Activated CD4-positive, alpha-beta T cell treated with anti-CD3 and anti-CD28 coated beads, Interleukin-2, amount 50 U/mL, for 4 hours (primary cell): ENCODE measurements at places on chromosomes 4 and X.

GRCh38 chr4:147984065-147984777 is 252.3 kb downstream of the ARHGAP10 start:
- no peak for DNase-seq

DNA sequence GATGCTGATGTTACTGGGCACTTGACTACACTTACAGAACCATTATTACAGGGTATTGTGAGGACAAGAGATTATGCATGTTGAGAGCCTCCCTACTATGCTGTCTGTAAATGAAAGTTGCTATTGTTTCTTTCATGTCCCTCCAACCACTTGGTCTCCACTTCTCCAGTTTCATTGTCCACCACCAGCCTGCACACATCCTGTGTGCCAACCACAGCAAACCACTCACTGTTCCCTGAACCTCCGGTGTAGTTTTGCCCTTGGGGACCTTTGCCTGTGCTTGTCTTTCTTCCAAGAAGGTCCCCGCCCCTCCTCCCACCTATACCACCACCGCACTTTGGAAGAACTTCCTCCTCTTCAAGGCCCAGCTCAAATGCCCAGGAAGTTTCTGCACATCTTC is 43.1 kb upstream of the AFF2 start:
- DNase-seq = no peak

DNA sequence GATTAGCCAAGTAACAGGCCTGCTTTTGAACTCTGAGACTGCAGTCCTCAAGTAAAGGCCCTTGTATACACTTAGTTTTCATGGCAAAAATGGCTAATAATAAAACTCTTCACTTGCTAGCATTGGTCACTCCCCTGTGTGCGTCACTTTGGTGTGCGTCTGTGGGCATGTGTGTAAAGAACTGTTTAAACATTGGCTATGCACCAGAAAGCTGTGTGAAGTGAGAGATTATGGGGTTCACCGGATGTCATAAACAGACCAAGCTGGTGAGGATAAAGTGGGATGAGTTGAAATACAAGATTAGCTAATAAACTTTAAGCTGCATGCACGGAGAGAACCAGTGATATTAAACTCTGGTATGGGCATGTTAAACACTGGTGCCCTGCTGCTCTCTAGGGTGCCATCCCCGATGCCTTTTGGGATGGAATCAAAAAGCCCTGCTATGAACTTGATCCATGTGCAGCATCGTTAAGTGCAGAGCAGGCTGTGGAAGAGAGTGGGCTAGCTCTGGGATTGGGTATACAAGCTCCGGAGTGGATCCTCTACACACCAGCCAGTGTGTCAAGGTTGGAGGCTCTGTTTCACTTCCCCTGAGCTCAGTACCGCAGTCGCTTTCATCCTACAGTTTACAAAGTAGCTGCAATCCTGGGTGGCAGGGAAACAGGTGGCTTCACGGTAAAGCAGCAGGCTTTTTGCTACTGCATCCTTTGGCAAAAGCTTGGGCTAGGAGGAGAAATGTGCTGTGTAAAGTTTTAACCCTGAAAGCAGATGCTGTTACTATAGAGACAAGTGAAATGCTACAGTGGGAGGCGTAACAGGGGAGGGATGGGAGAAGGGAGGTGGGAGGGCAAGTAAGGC is 108.3 kb upstream of the SLC4A4 start:
- no peak for DNase-seq

- DNase-seq = no peak
Measured at GRCh38 chrX:13167481-13168231, 123.2 kb upstream of the FAM9C start.

DNA sequence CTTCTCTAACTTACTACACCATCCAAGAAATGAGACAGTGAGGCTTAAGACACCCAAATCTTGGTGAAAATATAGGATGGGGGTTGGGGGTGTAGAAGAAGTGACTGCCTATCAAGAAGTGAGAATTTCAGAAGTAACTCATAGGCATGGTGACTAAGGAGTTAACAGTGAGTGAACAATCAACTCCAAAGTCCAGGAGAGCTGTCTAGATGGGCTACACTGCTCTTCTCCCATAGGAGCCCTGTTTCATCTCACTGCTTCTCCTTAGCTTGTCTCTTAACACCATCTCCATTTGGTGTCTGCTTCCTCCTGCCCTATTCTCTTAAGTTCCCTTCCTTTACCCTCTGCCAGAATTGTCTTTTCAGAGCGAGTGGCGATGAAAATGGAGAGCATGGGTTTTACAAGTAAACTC is 22.7 kb downstream of the FABP2 start:
- no peak for DNase-seq

DNA sequence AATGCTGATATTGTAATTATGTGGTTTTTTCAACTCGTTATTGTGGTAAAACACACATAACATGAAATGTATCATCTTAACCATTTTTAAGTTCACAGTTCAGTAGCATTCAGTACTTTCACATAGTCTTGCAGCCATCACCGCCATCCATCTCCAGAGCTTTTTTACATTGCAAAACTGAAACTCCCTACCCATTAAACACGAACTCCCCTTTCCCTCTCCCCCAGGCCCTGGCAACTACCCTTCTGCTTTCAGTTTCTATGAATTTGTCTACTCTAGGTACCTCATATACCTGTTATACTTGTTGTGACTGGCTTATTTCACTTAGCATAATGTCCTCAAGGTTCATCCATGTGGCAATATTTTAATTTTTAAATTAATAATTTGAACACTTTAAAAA is 380.6 kb downstream of the MAPK10 start:
- no peak for DNase-seq

DNA sequence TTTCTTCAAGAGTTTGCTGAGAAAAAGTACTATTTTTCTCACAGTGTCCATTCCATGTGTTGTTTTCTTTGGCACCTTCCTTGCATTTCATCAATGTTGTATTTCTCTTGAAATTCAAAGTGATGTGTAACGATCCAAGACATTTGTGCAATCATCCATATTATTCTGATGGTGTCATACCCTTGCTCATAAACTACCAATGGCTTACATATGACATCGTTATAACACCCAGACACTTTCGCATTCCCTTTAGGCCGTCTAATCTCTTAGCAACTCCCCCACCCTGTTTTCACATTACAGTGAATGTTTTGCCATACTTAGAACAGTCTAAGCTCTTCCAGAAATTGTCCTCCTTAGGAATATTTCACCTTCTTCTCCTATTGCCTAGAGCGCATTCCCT is 1779.0 kb downstream of the PCDH7 start:
- no peak for DNase-seq

DNA sequence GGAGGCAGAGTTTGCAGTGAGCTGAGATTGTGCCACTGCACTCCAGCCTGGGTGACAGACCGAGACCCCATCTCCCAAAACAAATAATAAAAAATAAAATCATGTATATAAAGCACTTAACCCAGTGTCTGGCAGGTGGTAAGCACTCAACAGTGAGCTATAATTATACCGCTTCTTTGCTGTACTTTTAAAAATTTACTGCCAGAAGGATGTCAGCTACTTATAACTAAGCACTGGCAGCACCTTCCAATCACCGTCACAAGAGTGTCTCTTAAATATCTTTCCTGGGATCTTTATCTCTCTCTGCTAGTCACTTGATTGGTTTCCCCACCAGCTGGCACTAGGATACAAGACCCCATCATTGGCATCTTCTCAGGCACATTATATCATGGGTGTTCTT is 53.9 kb upstream of the DAPP1 start:
- no peak for DNase-seq

- no peak for DNase-seq
Measured at GRCh38 chr4:31974490-31975002, 1254.4 kb downstream of the PCDH7 start.

GRCh38 chr4:63620271-63620670 is 789.0 kb downstream of the TECRL start:
- DNase-seq = no peak

DNA sequence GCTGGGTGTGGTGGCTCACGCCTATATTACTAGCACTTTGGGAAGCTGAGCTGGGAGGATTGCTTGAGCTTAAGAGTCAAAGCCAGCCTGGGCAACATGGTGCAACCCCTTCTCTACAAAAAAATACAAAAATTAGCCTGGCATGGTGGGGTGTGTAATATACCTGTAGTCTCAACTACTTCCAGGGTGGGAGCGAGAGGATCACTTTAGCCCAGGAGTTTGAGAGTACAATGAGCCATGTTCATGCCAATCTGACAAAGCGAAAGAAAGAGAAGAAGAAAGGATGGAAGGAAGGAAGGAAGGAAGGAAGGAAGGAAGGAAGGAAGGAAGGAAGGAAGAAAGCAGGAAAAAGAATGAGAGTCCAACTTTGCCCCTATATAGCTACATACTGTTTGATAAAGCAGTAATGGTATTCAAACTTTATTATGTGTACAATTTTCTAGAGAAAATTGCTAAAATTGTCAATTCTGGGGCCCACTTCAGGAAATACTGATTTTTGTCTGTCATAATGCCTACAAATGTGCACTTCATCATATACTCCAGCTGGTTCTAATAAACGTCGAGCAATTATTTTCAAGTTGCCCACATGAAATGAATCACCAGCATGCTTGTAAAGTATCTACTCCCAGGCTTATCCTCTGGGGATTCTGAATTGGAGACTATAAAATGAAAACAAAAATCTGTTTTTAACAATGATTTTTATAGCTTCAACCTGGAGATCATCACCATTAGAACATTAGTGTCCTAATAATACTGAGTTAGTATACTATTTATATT is 132.3 kb downstream of the NDST4 start:
- DNase-seq = no peak

DNA sequence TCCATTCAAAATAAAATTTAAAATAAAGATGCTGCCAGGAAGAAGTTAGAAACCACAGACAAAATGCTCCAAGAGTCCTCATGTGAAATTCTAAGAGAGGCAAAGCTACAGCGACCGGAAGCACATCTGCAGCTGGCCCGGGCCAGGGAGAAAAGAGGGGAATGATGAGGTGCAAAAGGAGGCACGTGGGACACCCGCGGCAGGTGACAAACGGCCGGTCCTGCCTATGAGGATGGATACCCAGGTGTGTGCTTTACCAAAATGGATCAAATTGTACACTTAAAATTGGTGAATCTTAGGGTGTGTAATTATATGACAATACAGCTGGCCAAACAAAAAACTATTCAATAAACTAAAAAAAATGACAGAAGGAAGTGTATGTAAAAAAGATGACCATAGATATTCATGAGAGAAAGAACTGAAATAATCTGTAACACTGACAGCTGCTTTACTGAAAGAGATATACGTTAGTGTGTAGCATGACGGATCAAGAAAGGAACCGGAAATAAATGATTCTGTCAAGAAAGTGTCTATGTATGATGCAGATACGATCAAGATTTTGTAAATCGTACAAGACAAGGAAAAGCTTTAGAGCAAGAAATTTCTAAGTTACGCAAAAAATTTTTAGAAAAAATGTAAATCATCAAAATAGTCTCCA is 29.5 kb downstream of the PPP2R3B start:
- DNase-seq = no peak

DNA sequence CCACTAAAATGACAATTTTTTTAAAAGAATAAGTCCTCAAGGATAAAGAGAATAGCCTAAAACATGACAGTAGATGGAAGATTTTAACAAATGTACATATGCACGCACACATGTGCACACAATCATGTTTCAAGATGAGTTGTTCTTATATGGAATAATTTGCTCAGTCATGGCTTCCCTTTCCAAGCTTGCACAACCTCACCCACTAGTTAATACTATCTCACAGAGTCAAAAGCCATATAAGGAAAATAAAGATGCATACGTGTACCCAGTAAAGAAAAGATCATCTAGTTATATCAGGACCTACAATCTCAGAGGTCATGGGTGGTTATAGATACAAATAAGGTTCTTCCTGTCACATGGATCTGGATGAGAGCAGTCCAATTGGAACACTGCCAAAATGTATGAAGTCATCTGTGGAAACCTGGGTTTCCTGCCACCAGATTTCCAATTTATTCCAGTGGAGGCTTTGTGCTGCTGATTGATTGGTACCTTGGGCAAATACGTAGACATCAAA is 56.1 kb downstream of the FAM13A start:
- no peak for DNase-seq

DNA sequence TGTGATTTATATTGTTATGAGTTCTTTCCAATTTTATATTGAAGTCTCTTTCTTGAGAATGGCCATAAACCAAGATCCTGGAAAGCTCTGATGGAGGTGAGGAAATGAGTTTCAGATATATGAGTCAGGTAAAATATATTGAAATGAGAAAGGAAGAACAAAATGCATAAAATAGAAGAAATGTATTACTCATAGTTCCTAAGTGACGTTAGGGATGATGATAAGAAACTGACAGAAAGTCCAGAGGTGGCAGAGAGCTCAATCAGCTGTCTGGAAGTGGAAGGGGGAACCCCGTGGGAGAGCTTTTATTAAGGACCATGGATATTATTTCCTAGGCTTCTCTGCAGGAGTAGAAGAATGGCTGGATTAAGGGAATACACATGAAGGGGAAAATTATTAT is 24.6 kb downstream of the UGT2B7 start:
- no peak for DNase-seq

GRCh38 chr4:149595500-149595899 is 220.1 kb downstream of the IQCM start:
- no peak for DNase-seq

DNA sequence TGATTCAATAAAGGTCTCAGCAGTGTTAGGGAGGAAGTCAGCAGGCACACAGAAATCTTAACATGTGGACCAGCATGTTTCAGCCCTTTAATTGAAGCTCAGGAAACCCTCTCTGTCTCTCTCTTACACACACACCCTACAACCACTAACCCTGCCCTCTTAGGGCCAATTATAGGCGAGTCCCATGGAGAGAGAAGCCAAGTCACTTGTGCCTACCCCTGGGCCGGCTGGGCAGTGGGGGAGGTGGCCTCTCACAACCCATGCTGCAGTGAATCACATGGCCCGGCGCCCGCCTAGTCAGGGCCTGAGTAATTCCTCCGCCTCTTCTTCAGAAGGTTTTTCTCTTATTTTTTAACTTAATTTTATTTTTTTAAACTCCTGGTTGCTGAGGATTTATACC is 3.7 kb downstream of the FGD1 start:
- DNase-seq = no peak

- no peak for DNase-seq
Measured at GRCh38 chr4:40630335-40631021, 814 bp upstream of the RBM47 start.

GRCh38 chr4:55765070-55765469 is 54.5 kb upstream of the EXOC1L start:
- no peak for DNase-seq

- DNase-seq = no peak
Measured at GRCh38 chr4:53767482-53767881, 176.2 kb upstream of the LNX1 start.

GRCh38 chr4:31298737-31299136 is 578.6 kb downstream of the PCDH7 start:
- DNase-seq = no peak

DNA sequence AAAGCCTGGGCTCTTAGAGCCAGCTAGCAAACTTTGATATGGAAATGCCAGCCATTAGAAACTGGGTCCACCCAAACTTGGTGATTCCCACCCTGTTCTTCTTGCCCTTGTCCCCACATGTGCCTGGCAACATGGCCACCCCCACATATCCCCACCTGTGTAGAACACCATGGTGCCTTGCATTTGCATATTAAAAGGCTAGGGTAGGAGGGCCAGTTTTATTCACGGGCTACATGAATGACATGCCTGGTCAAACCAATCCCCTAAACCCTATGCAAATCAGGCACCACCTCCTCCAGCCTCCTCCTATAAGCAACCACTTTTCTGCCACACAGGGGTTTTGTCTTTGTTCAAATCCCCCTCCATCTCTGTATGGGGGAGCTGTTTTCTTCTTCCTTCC is 104.9 kb downstream of the CLNK start:
- DNase-seq = no peak
